Type B pancreatic cell (in vitro differentiated cells): ENCODE measurements at places on chromosomes 1 and 21.

DNA sequence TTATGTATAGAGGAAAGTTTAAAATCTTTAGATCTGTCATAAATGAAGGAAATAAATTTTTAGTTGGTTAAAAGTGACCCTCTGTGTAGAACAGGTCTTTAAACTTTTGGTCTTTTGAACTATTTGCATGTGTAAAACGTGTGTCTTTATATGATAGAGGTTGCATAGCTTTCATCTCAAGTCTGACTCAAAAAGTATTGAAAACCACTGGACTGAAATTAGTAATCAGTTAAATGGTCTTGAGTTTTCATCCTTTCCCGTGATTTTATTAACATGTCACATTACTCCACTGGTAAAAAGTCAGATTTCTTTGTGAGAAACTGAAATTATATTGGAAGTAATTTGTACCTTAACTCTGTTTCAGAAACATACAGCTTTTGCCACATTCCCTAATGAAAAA, 1.8 kb downstream of the RNPC3 start:
- H3K36me3 ChIP-seq = peaks cover 38% of the 10 kb centered on the region
- H3K4me1 ChIP-seq = no peaks in the 10 kb centered on the region
- H3K27me3 ChIP-seq = no peaks in the 10 kb centered on the region
- no peak for DNase-seq
- peak overlapping the region; percentile 67 for H3K27ac ChIP-seq

- DNase-seq = no peak
- H3K27me3 ChIP-seq = peaks cover 40% of the 10 kb centered on the region
- no peak overlapping the region for H3K4me3 ChIP-seq
- H3K4me1 ChIP-seq = no peaks in the 10 kb centered on the region
Observed at GRCh38 chr1:165570078-165570477, 26.3 kb downstream of the LRRC52 start.

DNA sequence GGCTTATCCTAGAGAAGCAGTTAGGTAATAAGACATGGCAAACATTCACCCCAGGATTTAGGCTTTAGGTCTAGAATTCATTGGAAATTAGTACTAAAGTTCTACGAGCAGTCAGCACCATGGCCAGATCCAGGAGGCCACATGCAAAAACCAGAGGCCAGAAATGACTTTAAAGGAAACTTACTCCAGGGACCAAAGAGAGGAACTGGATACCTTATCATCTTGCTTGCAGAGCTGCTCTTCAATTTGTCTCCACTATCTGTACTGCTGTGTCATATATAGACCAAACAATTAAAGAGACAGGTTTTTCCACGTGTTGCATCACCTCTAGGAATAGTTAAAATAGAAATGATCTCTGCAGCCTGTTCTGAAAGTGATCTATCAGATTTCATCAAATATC, 127.8 kb downstream of the LMX1A start:
- DNase-seq = no peak
- H3K27me3 ChIP-seq = peaks cover 42% of the 10 kb centered on the region
- H3K36me3 ChIP-seq = no peaks in the 10 kb centered on the region

DNA sequence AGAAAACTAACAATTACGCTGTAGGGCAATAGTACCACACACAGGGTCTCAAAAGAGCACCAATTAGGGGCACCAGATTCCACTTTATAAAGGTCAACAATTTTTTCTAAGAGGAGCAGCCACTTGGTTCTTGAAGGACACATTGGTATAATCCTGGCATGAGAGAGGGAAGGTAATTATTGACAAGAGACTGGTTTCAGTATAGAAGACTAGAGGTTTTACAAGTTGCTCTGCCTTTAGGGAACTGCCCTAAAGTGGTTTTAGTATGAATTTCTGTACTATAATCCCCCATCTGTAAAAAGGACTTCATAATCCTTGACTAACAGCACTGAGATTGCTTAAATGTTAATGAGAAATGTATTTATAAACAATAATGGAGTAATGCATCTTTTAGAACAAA, 648.5 kb upstream of the PTBP2 start:
- no peak overlapping the region for H3K4me3 ChIP-seq
- H3K27ac ChIP-seq = no peak overlapping the region
- H3K4me1 ChIP-seq = peaks cover 18% of the 10 kb centered on the region

- DNase-seq = no peak
- peaks cover 19% of the 10 kb centered on the region for H3K4me1 ChIP-seq
- H3K4me3 ChIP-seq = no peak overlapping the region
- H3K27ac ChIP-seq = no peak overlapping the region
Observed at GRCh38 chr1:159778266-159778665, 2.5 kb upstream of the DUSP23 start.

GRCh38 chr21:36992671-36993070, 13.8 kb upstream of the RIPPLY3 start:
- peaks cover 7% of the 10 kb centered on the region for H3K4me1 ChIP-seq
- H3K36me3 ChIP-seq = no peaks in the 10 kb centered on the region
- H3K27ac ChIP-seq = no peak overlapping the region
- DNase-seq = no peak
- no peaks in the 10 kb centered on the region for H3K27me3 ChIP-seq

DNA sequence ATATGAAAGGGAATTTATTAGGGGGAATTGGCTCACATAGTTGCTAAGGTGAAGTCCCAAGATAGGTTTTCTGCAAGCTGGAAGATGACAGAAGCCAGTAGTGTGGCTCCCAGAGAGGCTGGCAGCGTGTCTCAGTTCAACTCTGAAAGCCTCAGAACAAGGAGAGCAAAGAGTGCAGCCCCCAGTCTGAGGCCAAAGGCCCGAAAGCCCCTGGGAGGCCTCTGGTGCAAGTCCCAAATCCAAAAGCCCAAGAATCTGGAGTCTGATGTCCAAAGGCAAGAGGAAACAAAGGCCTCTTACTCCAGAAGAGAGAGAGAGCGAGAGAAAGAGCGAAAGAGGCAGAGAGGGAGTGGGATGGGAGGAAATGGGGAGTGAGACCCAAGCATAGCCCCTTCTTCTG, 18.3 kb downstream of the KCNA2 start:
- H3K27me3 ChIP-seq = peaks cover 31% of the 10 kb centered on the region
- DNase-seq = peak; percentile 27
- no peaks in the 10 kb centered on the region for H3K36me3 ChIP-seq
- H3K4me1 ChIP-seq = no peaks in the 10 kb centered on the region
- H3K4me3 ChIP-seq = no peak overlapping the region

GRCh38 chr1:234913771-234914170, 214.9 kb downstream of the TOMM20 start:
- DNase-seq = no peak
- H3K4me3 ChIP-seq = no peak overlapping the region
- H3K36me3 ChIP-seq = no peaks in the 10 kb centered on the region
- no peak overlapping the region for H3K27ac ChIP-seq
- H3K4me1 ChIP-seq = peaks cover 19% of the 10 kb centered on the region

GRCh38 chr1:8533907-8534306, 216.0 kb downstream of the SLC45A1 start:
- H3K4me3 ChIP-seq = no peak overlapping the region
- H3K4me1 ChIP-seq = peaks cover 19% of the 10 kb centered on the region
- no peak for DNase-seq
- no peaks in the 10 kb centered on the region for H3K27me3 ChIP-seq
- H3K36me3 ChIP-seq = peaks cover 18% of the 10 kb centered on the region

DNA sequence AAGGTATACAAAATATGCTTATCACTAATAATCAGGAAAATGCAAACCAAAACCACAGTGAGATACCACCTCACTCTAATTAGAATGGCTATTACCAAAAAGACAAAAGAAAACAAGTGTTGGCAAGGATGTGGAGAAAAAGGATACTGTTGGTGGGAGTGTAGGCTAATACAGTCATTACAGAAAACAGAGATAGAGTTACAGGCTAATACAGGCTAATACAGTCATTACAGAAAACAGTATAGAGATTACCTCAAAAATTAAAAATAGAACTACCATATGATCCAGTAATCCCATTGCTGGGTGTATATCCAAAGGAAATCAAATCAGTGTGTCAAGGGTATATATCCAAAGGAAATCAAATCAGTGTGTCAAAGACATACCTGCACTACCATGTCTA, 238.4 kb downstream of the PLPP3 start:
- no peak overlapping the region for H3K4me3 ChIP-seq
- H3K27me3 ChIP-seq = no peaks in the 10 kb centered on the region
- H3K4me1 ChIP-seq = peaks cover 18% of the 10 kb centered on the region
- DNase-seq = no peak

- no peak overlapping the region for H3K27ac ChIP-seq
- peaks cover 41% of the 10 kb centered on the region for H3K36me3 ChIP-seq
- H3K4me3 ChIP-seq = no peak overlapping the region
Observed at GRCh38 chr1:179302070-179302469, 8.5 kb downstream of the SOAT1 start.

DNA sequence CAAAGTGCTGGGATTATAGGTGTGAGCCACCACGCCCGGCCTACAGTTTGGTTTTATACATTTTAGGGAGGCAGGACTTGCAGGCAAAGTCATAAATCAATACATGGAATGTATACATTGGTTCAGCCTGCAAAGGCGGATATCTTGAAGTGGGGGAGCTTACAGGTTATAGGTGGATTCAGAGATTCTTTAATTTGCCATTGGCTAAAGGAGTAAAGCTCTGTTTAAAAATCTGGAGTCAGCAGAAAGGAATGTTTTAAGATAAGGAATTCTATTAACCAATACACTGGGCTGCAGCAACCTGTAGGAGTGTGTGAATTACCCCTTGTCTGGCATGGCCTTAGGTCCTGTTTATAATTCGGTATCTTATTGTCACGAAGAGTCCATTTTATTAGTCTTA, 57.6 kb downstream of the OPTC start:
- no peaks in the 10 kb centered on the region for H3K27me3 ChIP-seq
- no peak for DNase-seq
- no peak overlapping the region for H3K4me3 ChIP-seq
- peaks cover 51% of the 10 kb centered on the region for H3K4me1 ChIP-seq

- peak overlapping the region; percentile 38 for H3K27ac ChIP-seq
- no peak for DNase-seq
- H3K36me3 ChIP-seq = peaks cover 15% of the 10 kb centered on the region
Observed at GRCh38 chr1:167401260-167401873, 117.0 kb downstream of the CD247 start.

- no peak overlapping the region for H3K4me3 ChIP-seq
- H3K4me1 ChIP-seq = no peaks in the 10 kb centered on the region
- H3K27me3 ChIP-seq = no peaks in the 10 kb centered on the region
- no peak overlapping the region for H3K27ac ChIP-seq
- H3K36me3 ChIP-seq = no peaks in the 10 kb centered on the region
- no peak for DNase-seq
Observed at GRCh38 chr1:195005338-195005737, 1602.9 kb downstream of the KCNT2 start.

DNA sequence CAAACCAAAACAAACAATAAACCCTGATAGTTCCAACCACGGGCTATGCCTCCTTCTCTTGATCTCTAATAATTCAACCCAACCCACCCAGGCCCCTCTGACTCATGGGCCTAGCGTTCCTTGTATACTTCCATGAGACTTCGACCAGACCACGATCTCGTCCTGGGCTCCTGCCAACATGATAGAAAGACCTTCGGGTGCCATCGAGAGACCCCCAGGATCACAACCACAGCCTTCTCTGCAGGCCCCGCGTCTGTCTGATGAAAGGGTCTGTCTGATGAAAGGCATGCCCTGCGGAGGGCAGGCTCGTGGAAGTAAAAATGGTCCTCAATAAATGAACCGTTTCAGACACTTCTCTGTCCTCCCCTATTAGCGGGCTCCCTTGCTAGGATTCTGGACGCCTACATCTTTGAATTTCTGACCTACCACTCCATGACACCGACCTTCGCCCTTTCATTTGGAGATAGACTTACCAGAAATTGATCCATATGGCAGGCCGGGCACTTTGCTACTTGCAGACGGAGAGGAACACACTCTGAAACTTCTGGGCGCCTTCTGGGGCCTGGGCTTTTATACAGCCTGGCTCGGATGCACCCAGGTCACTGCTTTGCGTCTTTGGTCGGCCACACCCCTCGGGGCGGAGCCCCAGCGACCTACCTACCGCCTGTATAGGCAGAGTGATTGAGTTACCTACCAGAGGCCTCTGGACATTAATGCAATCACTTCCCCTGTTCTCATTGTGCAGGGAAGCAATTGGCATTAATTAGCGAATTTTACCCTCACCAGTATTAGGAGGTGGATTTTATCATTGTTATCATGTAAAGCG, 5.3 kb upstream of the KLF18 start:
- H3K36me3 ChIP-seq = no peaks in the 10 kb centered on the region
- H3K4me1 ChIP-seq = no peaks in the 10 kb centered on the region
- H3K27ac ChIP-seq = no peak overlapping the region
- H3K27me3 ChIP-seq = peaks cover 15% of the 10 kb centered on the region
- H3K4me3 ChIP-seq = no peak overlapping the region
